ENCODE measurements at places on chromosomes 3 and 15. TPM values are rescaled to one million over a fixed set of nuclear protein-coding genes. Genes with fewer than 3 reads are reported as not detected.

CNTN4 gene
- total RNA-seq: not detected

CHRNA3 gene
- total RNA-seq: not detected

PEX11A gene
- 7.3 TPM for total RNA-seq

ITPKA gene
- total RNA-seq: not detected

TGM5 gene
- total RNA-seq: not detected

GPR87 gene
- 78.7 TPM for total RNA-seq

MEX3B gene
- total RNA-seq: 1.8 TPM

SKOR1 gene
- under 0.01 TPM for total RNA-seq

LRRK1 gene
- 19.2 TPM for total RNA-seq

ZNF774 gene
- total RNA-seq: 5.7 TPM

LOXL1 gene
- 23.0 TPM for total RNA-seq

KNSTRN gene
- total RNA-seq: 19.3 TPM

SV2B gene
- 0.33 TPM for total RNA-seq

SOX2 gene
- total RNA-seq: not detected

HACD2 gene
- total RNA-seq: 199 TPM

XCR1 gene
- not detected for total RNA-seq

KLHL6 gene
- 0.67 TPM for total RNA-seq

UACA gene
- total RNA-seq: 19.2 TPM

HES1 gene
- 74.4 TPM for total RNA-seq

GPR160 gene
- 0.37 TPM for total RNA-seq

CATSPER2 gene
- total RNA-seq: 3.7 TPM

TMEM44 gene
- total RNA-seq: 21.1 TPM

GPR62 gene
- not detected for total RNA-seq

POLG gene
- 66.7 TPM for total RNA-seq

ZIC4 gene
- total RNA-seq: 0.17 TPM

PSTPIP1 gene
- 0.67 TPM for total RNA-seq

IFRD2 gene
- total RNA-seq: 117 TPM

GRAMD1C gene
- 1.8 TPM for total RNA-seq

NLGN1 gene
- total RNA-seq: not detected

MSL2 gene
- total RNA-seq: 25.9 TPM

KNG1 gene
- total RNA-seq: not detected

SI gene
- not detected for total RNA-seq

ZBTB47 gene
- 8.2 TPM for total RNA-seq

SLC35G2 gene
- total RNA-seq: 6.0 TPM

ZMYND10 gene
- total RNA-seq: 0.33 TPM

Data from mammary epithelial cell (primary cell).